GM12891 (cell line): ENCODE measurements at places on chromosomes 3 and 15.

DNA sequence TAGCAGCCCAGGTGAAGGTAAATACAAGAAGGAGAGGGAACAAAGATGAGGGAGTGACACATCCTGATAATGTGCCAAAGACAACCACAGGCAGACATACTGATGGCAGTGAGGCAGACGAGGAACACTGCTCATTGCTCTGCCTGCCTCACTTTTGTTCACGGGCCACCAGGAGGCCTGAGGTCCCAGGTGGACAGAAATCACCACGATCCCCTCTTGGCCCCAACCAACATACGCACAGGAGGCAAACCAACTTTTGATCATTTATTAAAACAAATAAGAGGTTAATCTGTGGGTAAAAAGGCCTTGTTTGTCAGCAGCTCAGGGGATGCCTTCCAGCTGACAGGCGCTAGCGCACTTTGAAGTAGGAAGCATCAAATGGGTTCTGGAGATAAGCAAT lies 4.2 kb downstream of the ALG1L2 start:
- no peak for DNase-seq

DNA sequence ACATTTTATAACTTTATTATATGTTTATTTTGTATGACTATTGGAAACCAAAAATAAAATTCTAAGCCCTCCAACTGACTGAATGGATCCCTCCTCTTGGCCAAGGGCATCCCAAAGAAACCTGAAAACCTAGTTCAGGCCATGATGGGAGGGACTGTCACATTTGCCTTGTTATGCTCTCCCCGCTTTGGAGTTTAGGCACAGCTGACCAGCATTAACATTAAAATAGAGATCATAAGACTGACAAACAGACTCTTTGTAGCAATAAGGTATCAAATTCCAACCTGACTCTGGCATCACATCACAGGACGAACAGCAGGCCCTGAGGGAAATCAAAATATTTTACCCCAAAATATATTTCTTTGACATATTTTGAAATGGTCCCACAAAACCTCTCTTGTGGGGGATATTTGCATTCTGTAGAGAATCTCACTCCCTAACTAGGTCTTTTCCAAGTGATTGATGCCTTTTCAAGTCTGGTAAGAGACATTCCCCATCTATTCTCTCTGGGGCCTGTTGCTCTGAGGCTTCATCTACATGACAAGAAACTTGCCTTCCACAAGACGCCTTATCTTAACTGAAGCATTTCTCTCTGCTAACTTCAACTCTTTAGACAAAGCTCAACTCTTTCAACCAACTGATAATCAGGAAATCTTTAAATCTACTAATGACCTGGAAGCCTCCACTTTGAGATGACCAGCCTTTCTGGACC lies 81.8 kb upstream of the PRR23E start:
- DNase-seq, result no peak

DNA sequence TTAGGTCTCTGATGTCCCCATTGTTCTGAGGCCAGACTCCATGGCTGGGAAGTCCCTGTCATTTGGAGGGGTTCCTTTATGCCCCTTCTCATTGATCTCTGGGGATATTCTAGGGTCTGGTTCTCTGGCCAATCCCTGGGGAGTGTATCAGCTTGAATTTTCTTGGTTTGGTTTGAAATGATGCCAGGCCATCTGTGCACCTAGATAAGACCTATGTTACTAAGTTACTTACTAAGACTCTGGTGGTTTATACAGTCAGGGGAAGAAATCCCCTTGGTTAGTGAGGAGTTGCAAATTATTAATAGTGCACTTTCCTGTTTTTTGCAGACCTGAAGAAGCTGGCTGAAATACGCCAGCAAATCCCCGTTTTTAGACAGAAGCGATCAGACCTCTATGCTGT lies 20.3 kb downstream of the NIT2 start:
- no peak for DNase-seq

GRCh38 chr3:156768390-156768789 lies 57.8 kb upstream of the LEKR1 start:
- DNase-seq, result no peak

DNA sequence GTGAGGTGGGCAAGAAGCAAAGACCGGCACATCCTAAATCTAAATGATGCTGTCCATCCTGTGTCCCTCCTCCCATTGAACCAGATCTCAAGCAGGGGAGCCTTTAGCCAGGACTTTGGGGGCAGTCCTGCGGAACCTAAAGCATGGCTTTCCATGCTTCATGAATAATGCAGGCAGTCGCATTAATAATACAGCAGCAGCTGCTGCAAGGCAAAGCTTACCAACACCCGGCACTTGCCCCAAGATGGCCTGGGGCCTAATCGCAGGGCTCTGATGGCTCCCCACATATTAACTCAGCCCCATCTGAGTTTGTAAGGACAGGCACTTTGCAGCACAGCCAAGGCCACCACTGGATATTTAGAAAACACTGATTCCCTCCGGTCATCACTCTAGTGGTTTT lies 114.4 kb downstream of the NTRK3 start:
- DNase-seq, result no peak

- no peak for DNase-seq
Observed at GRCh38 chr3:14220933-14221332, 42.3 kb downstream of the LSM3 start.

DNA sequence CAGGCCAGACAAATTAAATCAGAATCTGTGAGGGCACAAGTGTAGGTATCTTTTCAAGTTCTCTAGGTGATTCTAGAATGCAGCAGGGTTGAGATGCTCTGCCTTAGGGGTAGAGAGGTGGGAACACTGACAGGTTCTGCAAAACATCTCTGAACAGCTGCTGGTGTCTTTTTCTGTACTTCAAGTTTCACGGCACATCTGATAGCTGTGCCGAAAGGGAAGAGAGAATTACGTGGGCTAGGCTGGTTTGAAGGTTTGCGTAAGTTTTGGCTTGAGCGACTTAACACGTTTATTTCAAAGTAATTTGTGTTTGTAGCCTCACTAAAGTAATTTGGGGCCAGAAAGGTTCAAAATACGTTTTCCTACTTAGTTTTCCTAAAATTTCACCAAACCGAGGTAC lies 22.5 kb downstream of the PXK start:
- no peak for DNase-seq

DNA sequence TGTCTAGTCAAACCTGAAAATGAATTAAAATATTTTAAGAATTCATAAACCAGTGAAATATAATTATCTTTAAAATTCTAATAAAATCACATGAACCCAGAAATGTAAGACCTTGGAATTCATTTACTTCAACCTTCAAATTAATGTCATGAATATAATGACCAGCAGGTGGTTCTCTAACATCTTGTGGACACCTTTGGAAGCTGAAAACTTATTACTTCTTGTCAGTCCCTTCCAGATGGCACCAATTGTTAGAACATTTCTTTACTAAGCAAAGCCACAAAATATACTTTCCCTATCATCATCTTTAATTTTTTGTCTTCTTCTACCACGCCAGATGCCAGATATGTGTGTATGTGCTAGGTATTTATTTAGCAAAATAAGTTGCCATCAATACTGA lies 240.0 kb downstream of the MBNL1 start:
- no peak for DNase-seq

DNA sequence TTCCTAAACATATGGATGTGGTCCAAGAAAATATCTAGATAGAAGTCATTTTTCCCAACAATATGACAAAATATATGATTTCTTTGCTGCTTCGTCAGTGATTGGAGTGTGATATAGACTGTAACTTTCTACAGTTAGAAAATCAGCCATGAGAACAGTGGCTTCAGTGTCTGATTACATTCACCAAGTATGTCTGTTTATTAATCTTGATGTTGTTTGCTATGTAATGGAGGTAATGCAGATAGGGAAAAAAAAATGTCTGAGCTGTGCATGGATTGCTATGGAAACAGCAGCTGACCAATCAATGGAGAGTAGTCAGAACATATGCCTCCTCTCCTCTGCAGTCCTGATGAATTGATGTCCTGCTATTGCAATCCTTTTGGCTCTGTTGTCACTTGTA lies 72.3 kb upstream of the GAP43 start:
- DNase-seq, result no peak

GRCh38 chr3:89851974-89852621 lies 744.7 kb downstream of the EPHA3 start:
- DNase-seq, result no peak

GRCh38 chr3:147925272-147925671 lies 516.1 kb downstream of the ZIC1 start:
- DNase-seq, result no peak

GRCh38 chr15:46322753-46323152 lies 687.9 kb downstream of the SQOR start:
- no peak for DNase-seq

- DNase-seq, result no peak
Observed at GRCh38 chr3:4972652-4973643, 6.3 kb upstream of the BHLHE40 start.

- no peak for DNase-seq
Observed at GRCh38 chr3:62798000-62798399, 77.2 kb downstream of the CADPS start.

- DNase-seq, result no peak
Observed at GRCh38 chr15:100853676-100854440, 25.8 kb upstream of the ALDH1A3 start.

- DNase-seq, result no peak
Observed at GRCh38 chr3:23968463-23969184, 23.5 kb downstream of the NR1D2 start.

DNA sequence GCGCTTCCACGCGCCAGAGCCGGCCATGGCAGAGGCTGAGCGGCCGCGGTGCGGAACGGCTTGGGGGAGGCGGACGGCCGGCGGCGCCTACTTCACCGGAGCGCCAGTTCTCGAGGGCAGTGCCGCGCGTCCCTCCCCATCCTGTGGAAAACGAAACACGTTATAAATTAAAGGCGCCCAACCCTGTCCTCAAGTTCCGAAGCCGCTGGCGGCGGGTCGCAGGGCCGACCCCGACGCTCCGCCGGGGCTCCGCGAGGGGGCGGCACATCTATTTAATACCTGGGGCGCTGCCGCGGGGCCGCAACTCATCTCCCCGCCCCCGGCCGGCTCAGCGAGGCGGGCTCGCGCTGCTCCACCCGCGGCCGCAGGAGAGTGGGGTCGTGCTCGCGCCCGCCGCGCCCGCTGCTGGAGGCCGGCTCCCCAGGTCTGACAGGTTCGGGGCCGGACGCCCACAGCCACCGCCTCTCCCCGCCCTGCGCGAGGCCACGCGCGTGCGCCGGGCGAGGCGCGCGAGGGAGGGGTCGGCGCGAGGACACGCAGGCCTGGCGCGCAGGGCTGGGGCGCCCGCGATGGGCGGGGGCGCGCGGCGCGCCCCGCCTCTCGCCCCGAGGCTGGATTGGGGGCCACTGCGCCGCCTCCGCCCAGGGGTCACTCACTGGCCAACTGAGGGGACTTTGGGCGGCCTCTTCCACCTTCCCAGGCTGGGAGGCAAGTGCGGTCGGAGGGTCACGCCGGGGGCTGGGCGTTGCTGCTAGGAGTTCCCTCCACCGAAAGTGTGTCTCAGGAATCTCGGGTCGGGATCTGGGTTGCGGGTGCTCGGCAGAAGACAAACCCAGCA lies at the start of gene SLC30A4:
Gene SLC30A4, minus strand, starts transcription at position 428 of the 838 bp plus-strand sequence. Its CDS starts 401 bp downstream, at position 27.
- DNase-seq, result peak; percentile 61

DNA sequence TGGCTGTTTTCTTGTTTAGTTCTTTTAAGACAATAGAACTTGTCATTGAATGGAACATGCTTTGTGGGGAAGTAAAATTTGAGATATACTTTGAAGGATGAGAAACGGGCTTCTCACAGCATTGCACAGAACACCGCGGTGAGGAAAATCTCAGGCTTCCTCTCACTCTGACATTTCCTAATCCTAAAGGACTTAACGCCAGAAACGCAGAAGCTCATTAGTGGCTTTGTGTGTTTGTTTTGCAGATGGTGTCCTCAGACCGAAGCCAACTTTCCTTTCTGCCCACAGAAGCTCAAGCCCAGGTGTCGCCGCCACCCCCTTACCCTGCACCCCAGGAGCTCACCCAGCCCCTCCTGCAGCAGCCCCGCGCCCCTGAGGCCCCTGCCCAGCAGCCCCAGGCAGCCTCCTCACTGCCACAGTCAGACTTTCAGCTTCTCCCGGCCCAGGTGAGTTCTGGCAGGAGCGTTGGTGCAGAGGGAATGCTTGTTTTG lies 78.9 kb upstream of the BLM start:
- DNase-seq, result no peak

- no peak for DNase-seq
Observed at GRCh38 chr15:71632576-71633195, 177.7 kb upstream of the NR2E3 start.

DNA sequence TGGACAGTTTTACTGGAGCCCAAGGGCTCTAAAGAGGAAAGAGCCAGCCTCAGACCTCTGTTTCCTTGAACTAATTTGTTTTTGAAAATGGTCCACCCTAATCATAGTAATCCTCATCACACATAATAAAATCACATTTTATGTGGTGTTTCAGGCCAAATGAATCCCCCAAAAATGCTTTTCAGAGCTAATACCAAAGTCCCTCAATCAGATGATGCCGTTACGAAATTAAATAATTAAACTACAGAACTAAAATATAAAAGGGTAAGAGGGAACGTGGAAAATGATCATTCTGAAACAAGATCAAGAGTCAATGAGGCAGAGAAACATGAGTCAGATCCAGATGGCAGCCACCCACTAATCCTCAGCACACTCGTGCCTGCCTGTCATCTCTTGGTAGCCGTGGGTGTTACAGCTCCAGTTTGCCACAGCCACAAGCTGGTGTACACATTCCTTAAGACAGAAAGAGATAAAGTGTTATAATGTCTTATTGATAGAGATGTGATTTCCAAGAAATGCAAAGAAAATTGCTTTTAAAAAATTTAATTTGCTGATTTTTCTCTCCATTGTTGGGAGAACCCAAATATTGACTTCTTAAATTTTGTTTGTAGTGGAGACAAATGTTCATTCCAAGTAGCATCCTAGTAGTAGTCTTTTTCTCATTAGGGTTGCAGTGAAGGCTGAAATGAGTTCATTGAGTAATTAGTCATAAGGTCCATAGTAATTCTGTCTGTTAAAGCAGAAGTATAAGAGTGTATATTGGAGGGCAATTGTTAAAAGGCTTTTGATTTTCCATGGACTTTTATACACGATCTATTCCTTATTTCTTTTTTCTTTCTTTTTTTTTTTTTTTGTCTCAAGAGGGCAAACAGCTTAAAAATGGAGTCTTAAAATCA lies 104.2 kb downstream of the AGBL1 start:
- DNase-seq, result no peak

DNA sequence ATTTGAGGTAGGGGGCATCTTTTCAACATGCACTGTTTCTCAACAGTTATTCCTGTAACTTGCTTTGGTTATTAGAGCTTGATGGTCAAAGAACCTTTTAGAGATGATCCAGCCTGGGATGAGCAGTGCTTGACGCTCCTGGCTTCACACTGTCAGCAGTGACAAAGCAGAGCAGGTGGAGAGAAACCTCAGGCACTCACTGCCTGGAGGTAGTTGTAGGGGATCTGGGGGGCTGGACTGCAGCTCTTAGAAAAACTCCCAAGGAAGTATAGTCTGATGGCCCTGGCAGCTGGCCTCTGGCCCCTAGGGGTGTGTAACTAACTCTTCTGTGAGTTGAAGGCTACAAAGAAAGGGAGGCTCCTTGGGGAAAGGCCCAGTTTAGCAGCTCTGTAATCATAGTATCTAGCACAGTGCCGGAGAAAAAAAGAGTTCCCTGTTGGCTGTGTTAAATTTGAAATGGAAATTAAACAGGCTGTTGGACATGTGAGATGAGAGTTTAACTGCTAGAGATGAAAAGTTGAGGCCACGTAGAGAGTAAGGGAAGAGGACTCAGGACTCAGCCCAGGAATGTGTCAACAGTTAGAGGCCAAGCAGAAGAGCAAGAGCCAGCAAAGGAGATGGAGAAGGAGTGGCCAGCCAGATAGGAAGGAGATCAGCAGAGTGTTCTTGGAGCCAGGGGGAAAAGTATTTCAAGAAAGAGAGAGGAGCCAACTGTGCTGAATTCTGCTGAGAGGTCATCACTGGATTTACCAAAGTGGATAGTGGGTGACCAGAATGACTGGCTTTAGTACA lies 14.2 kb downstream of the OXNAD1 start:
- DNase-seq, result no peak
